Lung microvascular endothelial cell (primary cell): ENCODE measurements at places on chromosomes 2 and 18. TPM values are rescaled to one million over a fixed set of nuclear protein-coding genes. Genes with fewer than 3 reads are reported as not detected.
A peak's percentile ranks its signal among the peaks of the same experiment; 100 is the strongest.

DNA sequence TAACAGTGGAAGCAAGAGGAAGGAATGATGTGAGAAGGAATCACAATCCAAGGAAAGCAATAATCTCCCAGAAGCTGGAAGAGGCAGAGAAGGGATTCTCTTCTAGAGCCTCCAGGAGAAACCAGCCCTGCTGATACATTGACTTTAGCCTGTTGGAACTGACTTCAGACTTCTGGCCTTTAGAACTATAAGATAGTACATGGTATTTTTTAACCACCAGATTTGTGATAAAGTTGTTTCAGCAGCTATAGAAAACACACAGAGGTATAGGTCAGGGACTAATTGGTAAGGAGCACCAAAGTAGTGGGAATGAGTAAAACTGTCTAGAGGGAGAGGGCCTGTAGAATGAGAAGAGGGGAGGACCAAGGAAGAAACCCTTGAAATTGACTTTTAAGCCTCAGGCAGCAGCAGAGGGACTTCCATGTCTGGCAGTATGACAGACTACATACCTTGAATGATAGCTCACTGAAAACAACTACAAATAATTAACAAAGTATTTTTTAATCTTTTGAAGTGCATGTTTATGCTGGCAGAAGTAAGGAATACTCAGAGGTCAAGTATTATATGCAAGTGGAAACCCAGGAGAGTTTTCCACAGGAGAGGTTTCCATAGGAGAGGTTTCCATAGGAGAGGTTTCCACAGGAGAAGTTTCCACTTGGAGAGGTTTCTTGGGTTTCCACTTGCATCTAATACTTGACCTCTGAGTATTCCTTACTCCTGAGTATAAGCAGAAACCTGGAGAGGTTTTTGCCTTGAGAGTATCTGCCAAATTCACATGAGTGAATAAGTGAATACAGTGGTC lies 33.8 kb upstream of the TMEM17 start:
- no peak for DNase-seq

DNA sequence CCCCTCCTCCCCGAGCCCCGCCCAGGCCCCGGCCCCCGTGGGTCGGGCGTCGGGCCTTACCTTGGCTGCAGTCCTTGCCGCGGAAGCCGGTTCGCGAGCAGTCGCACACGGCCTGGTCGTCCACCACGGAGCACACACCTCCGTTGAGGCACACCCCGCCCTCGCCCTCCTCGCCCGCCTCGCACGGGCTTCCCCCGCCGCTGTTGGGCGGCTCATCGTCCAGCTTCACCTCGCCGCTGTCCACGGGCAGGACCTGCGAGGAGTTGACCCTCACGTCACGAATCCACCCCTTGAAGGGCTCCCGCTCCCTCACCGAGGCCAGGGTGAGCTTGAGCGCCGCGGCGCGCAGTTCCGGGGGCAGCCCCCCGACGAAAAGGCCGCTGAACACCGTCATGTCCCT lies 4.5 kb downstream of the NRXN1 start:
- DNase-seq = no peak

DNA sequence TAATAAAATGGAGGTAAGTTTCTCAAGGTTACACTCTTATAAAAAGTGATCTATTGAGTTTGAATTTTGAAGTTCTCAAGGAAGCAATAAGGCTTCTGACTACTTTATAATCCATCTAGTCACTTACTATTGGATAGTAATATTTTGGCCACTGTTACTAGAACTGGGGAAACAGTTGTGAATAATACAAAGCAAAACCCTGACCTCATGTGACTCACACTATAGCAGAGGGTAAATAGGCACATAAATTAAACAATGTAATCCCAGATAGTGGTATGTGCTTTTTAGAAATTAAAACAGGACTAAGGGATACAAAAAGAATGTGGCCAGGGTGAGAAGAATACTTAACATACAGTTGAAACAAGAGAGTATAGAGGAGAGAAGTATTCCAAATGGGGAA lies 78.6 kb downstream of the CALCRL start:
- DNase-seq = peak; percentile 56

DNA sequence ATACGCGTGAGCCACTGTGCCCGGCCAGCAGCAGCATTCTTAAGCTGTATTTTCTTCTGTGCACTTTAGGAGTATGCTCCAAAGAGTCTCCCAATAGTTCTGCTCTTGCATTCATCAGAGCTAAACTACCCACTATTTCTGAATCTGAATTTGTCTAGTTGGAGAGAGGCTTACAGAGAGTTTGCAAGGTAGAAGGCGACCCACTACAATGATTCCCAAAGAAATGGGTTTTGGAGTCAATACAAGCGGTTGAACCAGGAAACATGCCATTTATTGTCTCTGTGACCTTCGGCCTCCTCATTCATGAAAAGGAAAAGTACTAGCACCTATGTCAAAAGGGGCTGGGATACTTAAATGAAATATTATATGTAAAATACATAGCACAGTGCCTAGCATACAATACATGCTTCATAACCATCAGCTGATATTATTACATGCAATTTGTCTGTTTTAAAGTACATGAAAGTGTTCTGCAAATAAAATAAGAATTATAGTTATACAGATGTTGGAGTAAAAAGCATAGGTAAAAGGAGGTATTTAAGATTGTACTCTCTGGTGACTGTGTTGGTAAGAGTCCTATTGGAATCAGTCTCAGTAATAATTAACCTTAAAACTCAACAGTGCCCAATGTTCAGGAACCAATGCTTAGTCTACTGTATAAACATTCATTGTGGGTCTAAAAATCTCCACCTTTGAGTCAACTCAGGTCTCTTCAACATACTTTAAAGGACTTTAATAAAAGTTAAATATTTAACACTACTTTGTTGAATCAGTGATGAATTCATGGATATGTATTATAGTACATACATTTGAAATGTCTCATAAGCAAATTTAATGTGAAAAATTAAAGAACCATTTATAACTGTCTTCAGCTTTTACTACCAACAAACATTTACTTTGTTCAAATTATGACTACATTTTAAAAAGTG lies 89.8 kb upstream of the GRB14 start:
- DNase-seq = no peak

DNA sequence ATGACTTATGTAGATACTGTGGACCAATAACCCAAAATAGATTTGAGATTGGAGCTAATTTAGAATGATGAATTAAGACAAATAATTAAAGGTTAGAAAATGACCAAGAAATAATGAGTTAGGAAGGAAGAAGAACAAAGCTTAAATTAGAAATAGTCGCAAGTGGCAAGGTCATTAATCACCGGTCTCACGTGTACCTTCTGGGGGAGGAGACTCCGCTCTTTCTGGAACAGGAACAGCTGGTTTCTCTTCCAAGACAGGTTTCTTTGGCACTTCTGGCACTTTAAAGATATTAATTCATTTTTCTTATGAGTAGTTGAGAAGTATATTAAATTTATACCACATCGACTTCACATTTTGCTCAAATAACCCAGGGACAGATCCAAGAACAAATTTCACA lies 156.7 kb downstream of the TTN start:
- DNase-seq = no peak

- no peak for DNase-seq
Measured at GRCh38 chr2:60480089-60480773, 73.2 kb downstream of the BCL11A start.

GRCh38 chr18:62611453-62612288 lies 88.8 kb downstream of the ZCCHC2 start:
- no peak for DNase-seq

GRCh38 chr2:216170076-216170763 lies 61.1 kb downstream of the XRCC5 start:
- no peak for DNase-seq

- DNase-seq = no peak
Measured at GRCh38 chr2:184215745-184216144, 382.6 kb upstream of the ZNF804A start.

- peak; percentile 17 for DNase-seq
Measured at GRCh38 chr2:138948070-138948539, 167.9 kb upstream of the NXPH2 start.

Gene MC2R
- not detected in 2 replicates for total RNA-seq

Gene GKN1
- not detected in 2 replicates for total RNA-seq

Gene CDCA7
- 1.8 and 3.9 TPM in 2 replicates for total RNA-seq

- DNase-seq = no peak
Measured at GRCh38 chr18:56678836-56679565, 27.8 kb downstream of the WDR7 start.

Gene XIRP2
- total RNA-seq = not detected in 2 replicates

DNA sequence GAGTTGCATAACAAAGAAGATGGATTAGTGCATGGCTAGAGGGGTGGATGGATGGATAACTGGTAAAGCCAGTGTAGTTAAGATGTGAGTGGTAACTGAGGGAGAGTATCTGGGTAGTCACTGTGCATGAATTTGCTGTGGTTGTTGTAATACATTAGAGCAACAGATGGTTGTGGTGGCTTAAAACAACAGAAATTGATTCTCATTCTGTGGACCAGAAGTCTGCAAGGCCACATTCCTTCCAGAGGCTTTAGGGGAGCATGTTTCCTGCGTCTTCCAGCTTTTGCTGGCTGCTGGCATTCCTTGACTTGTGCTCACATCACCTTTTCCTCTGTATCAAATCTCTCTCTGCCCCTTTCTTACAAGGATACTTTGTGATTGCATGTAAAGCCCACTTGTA lies 155.4 kb downstream of the ASB1 start:
- no peak for DNase-seq

Gene FBXO15
- total RNA-seq = 0.20 and 0.22 TPM in 2 replicates

- DNase-seq = no peak
Measured at GRCh38 chr2:126878601-126879000, 20.1 kb upstream of the TEX51 start.

GRCh38 chr2:16691261-16691660 lies 25.6 kb upstream of the CYRIA start:
- no peak for DNase-seq

DNA sequence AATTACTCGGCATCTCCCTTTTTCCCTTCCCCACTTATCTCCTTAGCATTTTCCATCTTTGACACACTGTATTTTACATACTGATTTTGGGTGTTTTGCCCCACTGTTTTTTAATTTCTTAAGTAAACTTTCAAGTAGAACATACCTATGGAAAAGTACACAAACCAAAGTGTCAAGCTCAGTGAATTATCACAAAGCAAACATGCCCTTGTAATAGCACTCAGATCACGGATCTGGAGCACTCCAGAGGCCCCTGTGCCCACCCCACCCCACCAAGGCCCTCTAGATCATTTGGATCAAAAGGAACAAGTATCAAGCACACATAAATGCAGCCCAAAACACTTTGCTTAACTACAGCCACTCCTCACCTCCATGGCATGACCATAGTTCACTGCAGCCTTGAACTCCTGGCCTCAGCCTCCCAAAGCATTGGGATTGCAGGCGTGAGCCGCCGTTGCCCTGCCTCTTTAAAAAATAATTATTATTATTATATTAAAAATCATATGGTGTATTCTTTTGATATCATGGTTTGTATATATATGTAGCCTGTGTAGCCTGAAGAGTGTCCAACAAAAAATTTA lies 38.1 kb downstream of the FER1L5 start:
- no peak for DNase-seq

- DNase-seq = no peak
Measured at GRCh38 chr2:56502616-56503015, 318.8 kb downstream of the CCDC85A start.

GRCh38 chr2:120287183-120288015 lies 34.7 kb downstream of the RALB start:
- peak; percentile 79 for DNase-seq

- no peak for DNase-seq
Measured at GRCh38 chr2:100107906-100108647, 34.3 kb downstream of the AFF3 start.

GRCh38 chr18:8786483-8787370 lies 81.4 kb downstream of the MTCL1 start:
- DNase-seq = no peak

- DNase-seq = no peak
Measured at GRCh38 chr2:103230796-103231195, 469.0 kb downstream of the TMEM182 start.

GRCh38 chr2:219959471-219959870 lies 332.0 kb downstream of the SLC4A3 start:
- DNase-seq = no peak

DNA sequence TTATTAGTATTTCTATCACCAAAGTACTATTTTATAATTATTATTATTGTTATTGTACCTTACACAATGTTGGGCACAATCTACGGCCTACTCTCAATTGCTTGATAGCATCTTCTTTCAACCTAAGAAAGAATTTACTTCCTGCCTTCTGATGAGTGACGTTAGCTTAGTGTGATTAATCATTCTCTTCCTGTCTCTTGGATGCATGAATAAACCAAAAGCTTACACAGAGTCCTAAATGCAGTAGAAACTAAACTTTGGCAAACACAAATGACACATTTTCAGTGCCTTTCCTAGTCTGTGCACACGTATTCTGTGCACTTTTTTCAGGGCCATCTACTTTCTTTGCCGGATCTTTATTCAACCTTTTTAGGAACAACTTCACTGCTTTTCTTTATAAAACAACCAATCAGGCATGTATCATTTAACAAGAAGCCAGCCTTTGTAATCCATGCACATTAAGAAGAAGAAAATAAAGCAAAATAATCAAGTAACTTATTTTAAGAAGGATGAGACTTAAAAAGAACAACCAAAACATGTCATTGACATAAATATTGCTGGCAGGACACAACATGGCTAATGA lies 19.1 kb downstream of the TRAK2 start:
- peak; percentile 25 for DNase-seq

Gene ESPNL
- total RNA-seq = not detected in 2 replicates

DNA sequence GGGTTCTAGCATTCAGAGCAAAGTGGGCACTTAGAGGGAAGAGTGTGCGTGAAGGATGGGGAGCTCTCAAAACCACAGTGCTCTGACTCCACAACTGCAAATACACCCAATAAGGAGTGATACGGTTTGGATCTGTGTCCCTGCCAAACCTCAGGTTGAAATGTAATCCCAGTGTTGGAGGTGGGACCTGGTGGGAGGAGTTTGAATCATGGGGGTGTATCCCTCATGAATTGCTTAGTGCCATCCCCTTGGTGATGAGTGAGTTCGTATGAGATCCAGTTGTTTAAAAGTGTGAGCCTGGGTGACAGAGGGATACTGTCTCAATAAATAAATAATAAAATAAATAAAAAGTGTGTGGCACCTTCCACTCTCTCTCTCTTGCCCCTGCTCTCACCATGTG lies 50.3 kb upstream of the CCDC85A start:
- DNase-seq = peak; percentile 28

Gene AQP12A
- not detected in 2 replicates for total RNA-seq
